NCI-H2081 treated with DMSO at 0.1 percent for 48 hours (cell line): ENCODE measurements at places on chromosomes 7 and 10.

GRCh38 chr10:104301907-104302690, 33.1 kb downstream of the GSTO2 start:
- DNase-seq: no peak

DNA sequence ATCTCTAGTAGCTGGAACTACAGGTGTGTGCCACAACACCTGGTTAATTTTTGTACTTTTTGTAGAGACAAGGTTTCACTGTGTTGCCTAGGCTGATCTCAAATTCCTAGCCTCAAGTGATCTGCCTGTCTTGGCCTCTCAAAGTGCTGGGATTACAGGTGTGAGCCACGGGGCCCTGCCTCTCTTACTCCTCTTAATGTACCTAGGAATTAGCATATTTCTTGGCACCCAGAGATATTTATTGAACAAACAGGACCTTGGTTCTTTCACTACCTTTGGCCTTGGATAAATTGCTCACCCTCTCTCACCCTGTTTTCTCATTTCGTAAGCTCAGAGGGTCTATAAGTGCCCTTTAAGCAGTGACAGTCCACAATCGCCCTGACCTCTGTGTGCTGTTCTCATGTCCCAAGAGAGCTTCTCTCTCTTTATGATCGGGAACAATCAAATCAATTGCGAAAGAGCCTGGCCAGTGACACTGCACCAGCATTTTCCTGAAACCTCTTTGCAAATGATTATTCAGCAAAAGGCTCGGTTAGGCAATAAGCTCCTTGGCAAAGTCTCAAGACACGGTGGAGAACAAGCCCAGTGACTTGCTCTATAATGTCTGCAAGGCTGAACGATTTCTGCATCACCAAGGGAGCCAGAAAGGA, 117.7 kb downstream of the APBB1IP start:
- no peak for DNase-seq

DNA sequence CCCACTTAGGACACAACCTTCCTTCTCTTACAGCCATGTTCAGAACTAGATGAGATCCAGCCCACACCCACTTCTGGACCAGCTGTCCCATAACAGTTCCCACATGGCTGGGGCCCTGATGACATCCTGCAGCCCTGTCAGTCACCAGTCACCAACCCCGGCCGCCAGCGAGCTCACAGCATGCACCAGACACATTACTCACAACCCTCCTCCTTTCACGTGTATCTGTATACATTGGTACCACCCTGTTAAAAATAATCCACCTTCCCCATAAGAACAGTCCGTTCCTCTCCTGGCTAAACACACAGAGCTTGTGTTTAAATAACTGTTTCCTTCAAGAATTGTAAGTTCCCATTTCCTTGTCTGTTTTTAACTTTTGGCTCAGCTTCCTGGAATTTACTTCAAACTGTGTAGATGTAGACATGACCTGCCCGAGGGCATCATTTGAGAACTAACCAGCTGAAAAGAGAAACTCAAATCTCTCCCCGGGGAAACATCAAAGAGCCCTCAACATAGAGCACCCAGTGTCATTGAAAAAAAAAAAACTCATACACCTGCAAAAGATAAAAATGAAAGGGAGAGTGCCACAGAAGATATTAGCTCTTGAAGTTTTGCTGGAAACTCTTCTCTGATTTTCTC, 26.0 kb upstream of the PRLHR start:
- DNase-seq: no peak

DNA sequence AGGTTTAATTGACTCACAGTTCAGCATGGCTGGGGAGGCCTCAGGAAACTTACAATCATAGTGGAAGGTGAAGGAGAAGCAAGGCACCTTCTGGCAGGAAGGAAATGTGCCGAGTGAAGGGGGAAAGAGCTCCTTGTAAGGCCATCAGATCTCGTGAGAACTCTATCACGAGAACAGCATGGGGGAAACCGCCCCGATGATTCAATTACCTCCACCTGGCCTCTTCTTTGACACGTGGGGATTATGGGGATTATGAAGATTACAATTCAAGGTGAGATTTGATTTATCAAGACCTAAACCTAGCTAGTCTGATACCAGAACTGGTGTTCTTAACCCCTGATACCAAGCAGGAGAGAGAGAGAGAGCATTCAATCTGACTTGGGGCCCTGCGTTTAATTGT, 258.7 kb downstream of the PTEN start:
- no peak for DNase-seq

GRCh38 chr7:108094346-108094745, 35.8 kb downstream of the LAMB4 start:
- no peak for DNase-seq

GRCh38 chr7:121531175-121532070, 135.3 kb upstream of the FAM3C start:
- no peak for DNase-seq

DNA sequence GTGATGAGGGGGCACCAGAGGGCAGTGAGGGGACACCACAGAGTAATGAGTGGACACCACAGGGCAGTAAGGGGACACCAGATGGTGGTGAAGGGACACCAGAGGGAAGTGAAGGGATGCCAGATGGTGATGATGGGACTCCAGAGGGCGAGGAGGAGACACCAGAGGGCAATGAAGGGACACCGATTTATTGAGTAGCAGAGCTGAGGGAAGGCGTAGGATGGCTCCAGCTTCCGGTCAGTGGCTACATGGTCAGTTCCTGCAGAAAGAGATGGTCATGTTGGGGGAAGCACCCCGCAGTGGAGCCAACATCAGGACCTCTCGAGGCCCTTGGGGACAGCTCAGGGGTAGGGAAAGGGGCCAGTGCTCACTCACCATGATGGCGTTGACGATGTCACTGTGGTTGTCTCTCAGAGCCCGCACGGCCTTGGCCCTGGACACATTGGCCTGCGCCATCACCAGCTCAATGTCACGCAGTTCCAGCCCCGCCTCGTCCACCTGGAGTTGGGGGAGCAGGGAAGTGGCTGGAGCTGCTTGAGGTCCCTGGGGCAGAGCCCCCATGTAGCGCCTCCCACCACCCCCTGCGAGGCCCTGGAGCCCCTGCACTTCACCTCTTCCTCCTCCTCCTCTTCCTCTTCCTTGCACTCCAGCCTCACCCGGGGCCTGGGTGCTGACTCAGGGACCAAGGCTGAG, 8.4 kb downstream of the NACAD start:
- DNase-seq: no peak

- DNase-seq: no peak
Observed at GRCh38 chr7:94174956-94175355, 170.8 kb upstream of the BET1 start.

DNA sequence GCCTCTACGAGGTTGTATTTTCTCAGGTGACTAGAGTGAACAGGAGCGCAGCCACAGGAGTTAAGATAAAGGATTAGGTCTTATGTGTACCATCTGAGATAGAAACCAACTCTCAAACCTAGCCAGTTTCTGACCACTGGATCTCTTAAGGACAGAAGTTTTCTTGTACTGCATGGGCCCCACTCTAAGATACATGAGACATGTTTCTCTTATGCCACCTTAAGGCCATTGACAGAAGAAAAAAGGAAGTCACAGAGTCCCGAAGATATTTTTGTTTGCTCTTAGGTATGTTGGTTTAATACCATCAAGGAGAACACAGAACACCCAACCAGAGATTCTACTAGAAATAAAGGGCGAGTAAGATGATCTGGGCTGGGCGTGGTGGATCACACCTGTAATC, 335.8 kb downstream of the FRMD4A start:
- DNase-seq: no peak

DNA sequence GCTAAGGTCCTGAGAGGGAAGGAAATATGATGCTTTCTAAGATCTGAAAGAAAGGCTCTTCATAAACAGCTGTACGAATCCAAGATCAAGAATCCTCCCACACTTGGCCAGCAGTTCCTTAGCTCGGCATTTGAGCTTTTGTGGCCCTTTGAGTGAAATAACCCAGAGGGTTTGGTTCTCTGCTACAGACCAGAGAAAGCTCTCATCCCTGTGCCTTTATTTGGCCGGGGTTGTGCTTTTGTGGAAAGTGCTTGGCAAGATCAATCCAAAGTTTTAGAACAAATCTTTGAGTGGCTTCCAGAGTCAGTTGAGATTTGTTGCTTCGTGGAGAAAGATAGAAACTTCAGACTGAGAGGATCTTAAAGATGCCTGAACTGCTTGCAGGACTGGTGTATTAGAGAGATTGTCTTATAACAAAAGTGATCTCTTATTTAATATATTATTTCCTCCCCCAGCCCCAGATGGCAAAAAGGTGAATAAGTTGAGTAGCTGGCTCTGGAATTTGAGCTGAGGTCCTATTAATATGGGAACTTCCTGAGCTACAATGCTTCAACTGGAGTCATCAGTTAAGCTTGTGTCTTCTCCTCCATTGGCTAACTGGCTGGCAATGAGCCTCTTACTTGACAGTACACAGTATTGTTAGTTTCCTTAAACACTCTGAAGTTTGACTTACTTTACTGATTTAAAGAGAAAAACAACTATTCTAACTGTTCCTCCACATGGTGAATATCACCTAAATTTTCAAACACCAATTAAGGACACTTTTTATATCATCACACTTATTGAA, 687.3 kb downstream of the MAGI2 start:
- DNase-seq: no peak
